Psoas muscle (tissue), 8 donors: ENCODE measurements at places on chromosomes 12 and 14.

DNA sequence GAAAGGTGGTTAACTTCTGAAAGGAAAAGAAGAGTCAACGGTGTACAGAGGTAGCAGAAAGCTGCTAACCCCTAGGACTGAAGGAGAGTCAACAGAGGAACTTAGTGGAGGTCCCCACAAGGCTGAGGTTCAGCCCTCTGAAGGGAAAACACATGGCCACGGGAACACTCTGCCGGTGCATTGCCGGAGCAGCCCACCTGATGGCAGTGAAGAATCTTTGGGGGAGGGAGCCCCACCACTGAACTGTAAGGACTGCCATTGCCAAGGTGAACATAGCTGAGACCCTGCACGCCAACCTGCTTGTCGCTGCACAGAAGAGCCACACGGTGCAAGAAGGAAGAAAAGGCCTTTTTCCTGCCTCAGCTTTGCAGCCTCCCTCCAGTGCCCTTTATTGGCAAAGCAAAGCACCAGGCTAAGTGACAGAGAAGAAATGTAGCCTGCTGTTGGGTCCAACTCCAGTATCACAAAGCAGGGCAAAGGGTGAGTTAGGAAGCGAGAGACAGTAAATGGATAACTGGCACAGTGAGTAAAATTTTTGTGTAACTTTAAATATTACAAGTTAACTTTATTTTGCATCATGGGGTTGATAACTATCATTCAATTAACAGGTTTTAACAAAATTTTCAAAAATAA, 76.9 kb downstream of the LIN52 start:
- DNase-seq, result no peak

DNA sequence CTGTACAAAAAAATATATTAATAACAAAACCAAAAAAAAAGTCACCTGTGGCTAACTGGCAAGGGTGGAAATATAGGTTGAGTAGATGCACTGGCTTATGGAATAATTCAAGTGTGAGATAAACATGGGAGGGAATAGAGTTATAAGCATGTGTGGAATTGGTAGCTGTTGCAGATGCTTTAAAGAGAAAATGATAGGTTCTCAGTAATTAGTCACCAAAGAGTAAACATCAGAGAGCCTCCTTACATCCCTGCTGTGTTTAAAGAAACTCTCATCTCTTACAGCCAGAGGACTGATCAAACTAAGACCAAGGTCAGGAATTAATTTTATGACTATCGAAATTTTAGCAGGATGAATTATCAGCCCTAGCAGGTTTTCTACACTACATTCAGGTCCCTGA, 70.5 kb downstream of the EGLN3 start:
- DNase-seq, result no peak

DNA sequence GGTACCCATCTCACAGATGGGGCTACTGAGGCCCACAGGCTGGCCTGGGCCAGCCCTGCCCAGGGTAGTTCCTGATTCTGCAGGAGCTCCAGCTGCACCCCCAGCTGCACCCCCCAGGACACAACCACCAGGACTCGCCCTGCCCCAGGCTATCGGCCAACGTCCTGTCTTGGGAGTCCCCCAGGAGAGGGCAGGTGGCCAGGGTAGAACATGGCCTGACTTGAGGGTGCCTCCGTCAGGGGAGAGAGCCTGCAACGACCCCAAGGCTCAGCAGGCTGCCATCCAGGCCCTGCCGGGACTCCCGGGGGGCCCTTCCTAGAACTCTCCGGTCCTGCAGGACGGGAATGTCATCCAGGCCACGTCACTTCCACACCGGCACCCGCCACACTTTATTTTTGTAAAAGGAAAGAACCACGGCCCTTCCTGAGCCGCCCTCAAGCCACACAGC, 15.8 kb downstream of the JAG2 start:
- peak; percentile 73 for DNase-seq

DNA sequence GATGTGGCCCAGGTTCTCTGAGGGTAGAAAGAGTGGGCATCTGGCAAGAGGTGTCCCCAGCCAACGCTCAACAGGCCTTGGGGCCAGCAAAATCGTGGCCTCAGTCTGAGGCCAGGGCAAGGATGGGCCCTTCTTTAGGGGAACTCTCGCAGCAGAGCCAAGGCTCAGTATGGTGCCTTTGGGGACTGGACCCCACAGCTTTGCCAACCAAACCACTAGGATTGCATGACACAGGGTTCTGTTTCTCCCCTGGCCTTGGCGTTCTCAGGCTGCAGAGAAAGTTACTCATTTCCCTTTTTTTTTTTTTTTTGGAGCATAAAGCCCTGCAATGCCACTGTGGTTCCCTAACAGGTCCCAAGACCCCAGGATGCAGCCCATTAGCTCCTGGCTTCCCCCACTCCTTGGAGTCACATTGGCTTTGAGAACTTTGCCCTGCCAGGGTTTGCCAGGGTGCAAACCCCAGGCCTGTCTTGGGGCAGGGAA, 100.6 kb downstream of the LGMN start:
- DNase-seq, result no peak

DNA sequence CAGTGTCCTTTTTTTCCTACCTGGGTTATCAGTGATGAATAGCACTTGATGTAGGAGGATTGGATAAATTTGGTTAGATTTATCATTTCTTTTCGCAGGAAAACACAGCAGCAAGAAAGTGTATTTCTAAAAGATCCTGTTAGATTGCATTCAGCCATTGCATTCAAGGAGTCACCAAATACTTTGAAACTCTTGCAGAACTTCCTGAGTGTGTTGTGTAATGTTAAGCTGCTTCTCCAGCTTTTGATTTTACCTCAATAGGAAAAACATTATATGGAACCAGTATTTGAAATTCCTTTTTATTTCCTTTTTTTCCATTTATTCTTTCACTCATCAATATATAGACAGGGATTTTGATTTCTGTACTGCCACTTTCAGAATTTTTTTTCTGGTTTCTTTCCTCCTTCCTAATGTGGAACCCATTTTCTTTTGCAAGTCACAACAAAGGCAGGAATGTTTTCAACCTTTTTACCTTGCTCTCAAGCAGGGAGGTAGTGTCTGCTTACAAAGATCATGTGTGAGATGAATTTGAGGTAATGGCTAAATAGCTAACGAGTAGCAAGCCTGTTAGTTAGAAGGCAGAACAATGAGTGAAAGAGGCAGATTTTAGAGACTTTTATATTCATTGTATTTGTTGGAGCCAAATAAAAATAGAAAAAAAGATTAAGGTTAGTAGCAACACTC, 56.2 kb downstream of the PPHLN1 start:
- DNase-seq, result no peak

DNA sequence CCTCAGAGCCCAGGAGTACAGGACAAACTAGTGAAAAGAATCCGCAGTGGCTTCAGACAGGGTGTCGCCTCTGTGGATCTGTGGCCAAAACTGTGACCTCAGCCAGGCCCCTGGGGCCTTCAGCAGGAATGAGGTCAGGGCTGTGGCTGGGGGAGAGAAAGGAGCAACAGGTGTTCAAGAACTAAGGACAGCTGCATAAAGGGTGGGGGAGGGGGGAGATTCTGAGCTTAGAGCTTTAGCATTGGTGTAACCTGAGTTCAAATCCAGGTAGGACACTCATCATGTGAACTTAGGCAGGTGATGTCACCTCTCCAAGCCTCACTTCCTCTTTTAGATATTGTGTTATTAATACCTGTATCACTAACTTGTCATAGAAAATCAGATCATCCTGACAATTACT, 40.9 kb upstream of the CORO1C start:
- DNase-seq, result peak; percentile 81

GRCh38 chr12:77232045-77232444, 166.7 kb upstream of the E2F7 start:
- no peak for DNase-seq

DNA sequence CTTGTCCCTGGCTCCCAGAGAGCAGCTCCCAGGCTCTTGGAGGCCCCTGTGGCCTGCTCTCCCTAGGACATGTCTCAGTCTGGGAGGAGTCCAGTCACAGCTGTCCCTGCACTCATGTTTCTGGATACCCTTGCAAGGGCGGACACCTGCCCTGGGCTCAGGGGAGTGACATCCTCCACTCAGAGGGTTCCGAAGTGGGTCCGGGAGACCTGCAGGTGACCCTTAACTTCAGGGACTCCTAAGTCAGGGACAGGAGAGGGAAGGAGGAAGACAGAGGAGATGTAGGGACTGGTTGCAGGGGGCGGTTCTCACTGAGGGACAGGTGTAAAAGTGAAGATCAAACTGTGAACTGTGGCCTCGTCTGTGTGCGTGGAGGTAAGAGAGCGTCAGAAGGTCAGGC, 37.6 kb downstream of the CACNA2D4 start:
- no peak for DNase-seq

DNA sequence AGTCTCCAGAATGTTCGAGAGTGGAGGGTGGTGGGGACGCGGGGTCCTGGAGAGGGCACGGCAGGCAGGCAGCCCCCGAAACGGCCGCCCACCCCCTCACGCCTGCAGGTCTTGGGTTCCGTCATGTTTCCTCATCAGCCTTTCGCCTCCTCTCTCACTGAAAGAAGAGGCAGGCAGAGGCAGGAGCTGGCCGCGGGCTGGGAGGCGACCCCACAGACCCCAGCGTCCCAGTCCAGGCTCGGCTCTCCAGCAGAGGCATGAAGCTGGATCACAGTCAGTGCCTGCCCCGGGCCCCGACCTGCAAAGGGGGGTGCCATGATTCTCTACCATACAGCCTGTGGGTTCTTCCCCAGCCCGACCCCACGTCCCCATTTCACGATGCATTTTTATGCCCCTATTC, 13.4 kb downstream of the GALNT9 start:
- peak; percentile 23 for DNase-seq

- peak; percentile 26 for DNase-seq
These were observed 19.0 kb upstream of the SP7 start for GRCh38 chr12:53355121-53355520.

DNA sequence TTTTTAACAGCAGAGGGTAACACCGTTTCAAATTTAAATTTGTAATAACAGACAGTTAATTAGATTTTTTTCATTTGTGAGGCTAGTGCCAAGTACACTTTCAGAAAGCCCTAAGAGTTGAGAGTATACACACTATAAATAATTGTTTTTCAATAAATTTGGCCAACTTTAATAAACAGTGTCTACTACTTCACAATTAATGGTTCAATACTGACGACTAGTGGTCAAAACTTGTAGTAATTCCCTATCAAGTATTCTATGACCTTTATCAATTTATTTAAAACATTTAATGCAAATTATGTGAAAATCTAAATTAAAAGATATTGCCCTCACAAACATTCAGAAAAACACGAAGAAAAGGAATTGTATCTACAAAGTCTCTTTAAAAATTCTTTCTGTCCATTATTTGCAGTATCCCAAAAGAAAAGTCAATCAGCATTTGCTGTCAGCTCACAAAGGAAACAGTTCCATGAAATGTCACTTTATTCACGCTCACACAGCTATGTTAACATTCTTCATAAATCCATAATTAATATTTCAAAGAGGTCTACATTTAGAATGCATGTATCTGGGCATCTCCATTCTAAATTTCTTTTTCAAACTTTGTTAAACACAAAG, 91.2 kb downstream of the CEP128 start:
- no peak for DNase-seq

- no peak for DNase-seq
These were observed 1.5 kb upstream of the NINJ2 start for GRCh38 chr12:664779-665092.

- DNase-seq, result no peak
These were observed 23.3 kb downstream of the CLEC1A start for GRCh38 chr12:10075451-10075850.

DNA sequence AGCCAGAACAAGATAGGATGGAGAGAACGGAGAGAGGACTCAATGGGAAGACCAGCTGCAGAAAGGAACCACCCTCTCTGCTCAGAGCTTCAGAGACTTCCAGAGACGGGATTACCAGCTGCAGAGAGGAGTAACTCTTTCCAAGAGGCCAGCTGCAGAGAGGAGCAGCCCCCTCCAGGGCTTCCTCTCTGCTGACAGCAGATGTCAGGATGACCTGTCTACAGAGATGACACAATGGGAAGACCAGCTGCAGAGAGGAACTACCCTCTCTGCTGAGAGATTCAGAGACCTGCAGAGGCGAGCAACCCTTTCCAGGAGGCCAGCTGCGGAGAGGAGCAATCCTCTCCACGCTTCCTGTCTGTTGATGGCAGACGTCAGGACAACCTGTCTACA, 61.8 kb downstream of the KLRG1 start:
- no peak for DNase-seq
